ENCODE measurements at places on chromosomes 4 and X.

DNA sequence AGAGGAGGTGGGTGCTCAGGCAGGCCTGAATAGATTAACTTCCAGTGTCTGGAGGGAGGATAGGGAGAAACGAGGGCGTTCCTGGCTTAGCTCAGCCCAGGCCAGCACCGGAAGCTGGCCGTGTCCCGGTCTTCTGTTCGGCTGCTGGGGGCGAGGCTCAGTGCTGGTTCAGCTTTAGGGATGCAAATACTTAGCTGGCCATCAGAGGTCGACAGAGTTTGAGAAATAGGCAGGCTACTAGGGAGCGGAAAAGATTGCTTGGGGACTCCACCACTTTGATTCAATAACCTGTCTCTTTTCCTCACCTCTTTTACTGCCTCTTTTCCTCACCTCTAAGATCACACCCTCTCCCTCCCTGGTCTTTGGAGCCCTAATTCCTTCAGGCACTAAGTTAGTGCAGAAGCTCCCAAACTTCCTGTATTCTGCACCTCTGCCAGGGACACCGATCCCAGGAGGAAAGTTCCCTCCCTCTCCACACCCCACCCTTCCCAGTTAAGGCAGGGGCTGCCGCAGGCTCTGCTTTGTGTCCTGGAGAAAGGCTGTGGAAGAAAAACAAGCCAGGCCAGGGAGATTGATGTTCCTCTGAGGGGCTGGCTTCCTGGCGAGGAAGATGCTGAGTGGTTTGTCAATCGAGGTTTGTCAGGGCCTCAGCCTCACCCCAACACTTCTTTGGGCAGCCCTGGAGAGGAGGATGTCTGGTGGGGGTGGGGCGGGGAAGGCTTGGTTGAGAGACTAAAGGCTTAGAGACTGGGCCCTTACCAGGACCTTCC lies 6.0 kb upstream of the EFNB1 start:
- DNase-seq: peak; percentile 48

DNA sequence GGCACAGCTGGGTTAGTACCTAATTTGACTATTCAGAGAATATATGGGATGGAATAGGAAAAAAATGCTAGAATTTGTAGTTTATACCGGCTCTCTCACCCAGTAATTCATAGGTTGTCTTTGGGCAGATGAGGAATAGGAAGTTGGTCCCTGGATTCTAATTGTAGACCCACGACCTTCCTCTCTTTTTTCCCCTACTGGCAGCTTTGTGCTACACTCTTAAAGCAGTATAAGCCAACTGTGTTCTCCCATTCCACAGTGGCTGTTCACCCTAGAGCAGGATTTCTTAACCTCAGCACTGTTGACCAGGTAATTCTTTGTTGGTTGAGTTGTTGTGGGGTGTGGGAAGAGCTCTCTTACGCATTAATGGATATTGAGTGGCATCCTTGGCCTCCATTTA lies 92.9 kb downstream of the FNIP2 start:
- no peak for DNase-seq

DNA sequence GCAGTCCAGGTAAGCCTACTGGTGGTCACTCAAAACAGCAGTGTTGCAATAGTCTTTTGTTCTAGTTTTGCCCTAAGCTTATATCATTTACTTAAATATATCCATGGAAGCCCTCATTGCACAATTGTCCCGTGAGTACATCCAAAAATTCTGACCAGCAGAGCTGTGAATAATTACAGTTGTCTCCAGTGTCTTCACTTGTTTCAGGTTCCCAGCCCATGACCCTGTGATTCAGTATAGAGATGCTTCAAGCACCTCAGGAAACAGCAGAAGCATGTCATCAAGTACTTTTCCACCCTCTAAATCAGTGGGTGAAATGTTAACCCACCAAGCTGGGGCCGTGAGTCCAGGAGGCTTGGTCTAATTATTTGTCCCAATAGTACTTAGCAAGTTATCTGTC lies 214.9 kb upstream of the RPS6KA3 start:
- DNase-seq: peak; percentile 1

- DNase-seq: no peak
Observed at GRCh38 chr4:24657768-24658617, 73.6 kb upstream of the DHX15 start.

DNA sequence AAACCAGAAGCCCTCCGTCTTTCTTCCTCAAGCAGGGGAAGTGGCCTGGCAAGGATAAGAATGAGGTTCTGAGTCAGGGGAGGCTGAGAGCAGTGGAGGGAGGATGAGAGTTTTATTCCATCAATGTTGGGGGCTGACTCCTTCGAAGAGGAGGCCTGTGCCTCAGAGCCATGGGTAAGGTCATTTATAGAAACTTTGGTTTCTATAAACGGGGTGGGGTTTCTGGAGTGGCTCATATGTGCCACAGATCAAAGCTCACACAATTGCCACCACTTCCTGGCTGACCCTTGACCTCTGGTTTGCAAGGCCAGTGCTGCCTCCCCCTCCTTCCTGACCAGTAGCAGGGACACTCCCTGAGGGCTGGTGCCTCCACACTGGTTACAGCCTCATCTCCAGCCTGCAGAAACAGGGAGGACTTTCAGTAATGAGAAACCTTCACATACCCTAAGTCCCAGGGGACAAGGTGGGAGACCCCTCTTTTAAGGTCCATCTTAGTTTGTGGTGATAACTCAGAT lies 166.0 kb downstream of the PDGFRA start:
- DNase-seq: no peak

DNA sequence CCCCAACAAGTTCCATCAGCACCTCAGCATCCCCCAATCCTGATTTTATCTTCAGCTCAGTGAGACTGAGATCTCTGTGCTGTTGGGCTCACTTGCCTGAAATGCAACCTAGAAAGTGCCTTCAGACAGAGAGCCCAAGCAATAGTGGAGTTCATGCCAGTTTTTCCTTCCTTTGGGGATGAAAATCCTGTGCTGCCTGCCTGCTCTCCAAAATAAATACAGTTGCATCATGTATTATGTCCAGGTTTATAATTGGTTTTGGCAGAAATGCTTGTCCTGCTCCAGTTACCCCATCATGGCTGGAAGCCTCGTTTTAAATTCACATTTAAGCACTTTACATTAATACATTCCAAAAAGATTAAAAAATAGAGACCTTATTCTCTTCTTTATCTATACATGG lies 1865.5 kb upstream of the TENM3 start:
- peak; percentile 4 for DNase-seq

GRCh38 chr4:25826074-25826752 lies 36.6 kb downstream of the SEL1L3 start:
- DNase-seq: no peak

GRCh38 chr4:67886281-67886680 lies 2.5 kb upstream of the TMPRSS11D start:
- no peak for DNase-seq

GRCh38 chr4:151446208-151446607 lies 37.2 kb downstream of the FHIP1A start:
- no peak for DNase-seq

- DNase-seq: no peak
Observed at GRCh38 chr4:159023741-159024140, 79.1 kb upstream of the RAPGEF2 start.

- no peak for DNase-seq
Observed at GRCh38 chr4:107897823-107898222, 33.5 kb upstream of the CYP2U1 start.

DNA sequence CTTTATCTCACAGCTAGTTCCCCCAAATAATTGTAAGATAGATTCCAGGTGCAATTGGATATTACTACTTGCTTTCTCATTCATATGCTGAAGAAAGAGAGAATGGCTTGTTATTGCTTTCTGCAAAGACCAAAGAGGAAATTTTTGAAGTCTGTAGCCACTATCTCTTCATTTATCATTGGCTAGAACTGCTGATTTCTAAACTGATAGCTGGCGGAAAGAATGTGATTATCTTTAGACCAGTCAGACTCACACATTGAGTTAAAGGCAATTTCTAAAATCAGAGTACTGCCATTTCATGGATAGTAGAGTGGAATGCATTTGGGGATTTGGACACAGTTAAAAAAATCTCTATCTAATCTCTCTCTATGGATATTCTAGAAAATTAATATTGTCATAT lies 12.4 kb upstream of the TMPRSS11E start:
- DNase-seq: no peak
